ENCODE measurements at places on chromosomes 4 and X.

DNA sequence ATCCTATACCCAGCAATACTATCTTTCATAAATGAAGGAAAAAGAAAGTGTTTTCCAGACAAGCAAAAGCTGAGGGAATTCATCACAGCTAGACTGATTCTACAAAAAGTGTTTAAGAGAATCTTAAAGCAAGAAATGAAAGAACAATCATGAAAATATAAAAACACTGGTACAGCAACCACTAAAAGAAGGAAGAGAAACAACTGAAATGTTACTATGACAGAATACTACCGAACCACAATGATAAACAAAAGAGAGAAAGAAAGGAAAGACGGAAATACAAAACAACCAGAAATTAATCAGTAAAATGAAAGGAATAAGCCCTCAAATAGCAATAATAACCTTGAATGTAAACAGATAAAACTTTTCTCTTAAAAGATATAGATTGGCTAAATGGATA is 110.8 kb upstream of the AFF2 start:
- DNase-seq: no peak

- no peak for DNase-seq
Measured at GRCh38 chrX:83529950-83530349, 21.9 kb downstream of the POU3F4 start.

DNA sequence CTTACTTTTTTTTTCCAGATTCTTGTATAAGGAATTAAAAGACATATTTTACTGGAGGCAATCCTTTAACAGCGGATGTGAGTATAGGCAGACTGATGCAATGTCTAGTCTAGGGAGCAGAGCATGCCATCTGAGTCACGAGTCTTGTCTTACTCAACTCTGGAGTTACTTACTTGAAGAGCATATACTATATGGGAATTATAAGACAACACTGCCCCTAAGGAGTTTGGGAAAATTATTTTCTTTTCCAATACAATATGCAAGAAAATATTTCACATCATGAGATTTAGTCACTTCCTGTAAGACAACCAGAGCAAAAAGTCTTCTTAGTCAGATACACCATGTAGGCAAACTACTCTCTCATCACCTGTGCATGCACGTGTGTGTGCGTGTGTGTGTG is 537.3 kb upstream of the FTHL17 start:
- peak; percentile 88 for DNase-seq

DNA sequence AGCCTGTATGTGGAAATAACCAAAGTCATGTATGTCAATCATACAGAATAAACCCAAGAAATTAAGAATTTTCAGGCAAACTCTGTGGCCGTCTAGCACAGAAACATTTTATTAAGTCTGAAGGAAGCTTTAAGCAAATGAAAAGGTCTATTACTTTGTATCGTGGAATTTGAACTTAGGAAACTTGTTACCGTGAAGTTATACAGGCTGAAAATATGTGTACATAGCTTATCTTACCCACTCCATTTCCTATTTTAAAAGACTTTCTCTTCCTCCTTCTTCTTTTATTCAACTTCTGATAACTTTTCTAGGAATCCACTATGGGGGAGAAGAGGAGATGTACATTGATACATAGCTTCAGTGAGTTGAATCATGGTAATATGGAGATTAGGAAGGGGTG is 108.3 kb downstream of the AGTR2 start:
- DNase-seq: no peak

DNA sequence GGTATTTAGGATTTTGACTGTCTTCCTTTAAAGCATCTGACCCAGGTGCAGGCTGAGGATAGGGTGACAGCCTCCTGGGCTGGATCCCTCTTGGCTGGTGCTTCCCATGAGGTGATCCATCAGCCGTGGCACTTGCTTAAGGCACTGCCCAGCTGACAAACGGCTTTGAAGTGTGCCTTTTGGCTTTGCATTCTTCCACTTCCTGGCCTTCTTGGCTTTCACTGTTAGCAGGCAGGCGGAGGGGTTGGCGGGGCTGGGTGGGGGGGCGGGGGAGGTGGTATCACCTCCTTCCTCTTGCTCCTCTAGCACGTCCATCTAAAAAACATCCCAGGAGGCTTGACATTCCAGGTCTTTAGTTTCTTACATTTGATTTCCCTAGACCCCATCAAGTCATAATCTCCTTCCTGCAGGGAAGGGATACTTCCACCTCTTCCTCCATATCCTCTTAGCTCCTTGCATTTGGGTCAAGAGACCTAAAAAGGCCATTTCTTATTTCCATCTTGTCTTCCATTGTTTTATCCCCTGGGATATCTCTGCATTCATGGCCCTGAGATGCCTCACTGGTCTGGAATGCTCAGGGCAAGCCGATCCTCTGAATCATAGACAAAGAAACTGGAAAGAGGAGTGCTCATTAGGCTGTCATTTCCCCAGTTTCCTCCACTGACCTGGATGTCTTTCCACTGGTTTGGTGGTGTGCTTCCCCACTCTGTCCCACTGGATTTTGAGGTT is 11.3 kb upstream of the APLN start:
- DNase-seq: peak; percentile 83

- no peak for DNase-seq
Measured at GRCh38 chr4:141410839-141411238, 190.1 kb downstream of the ZNF330 start.

DNA sequence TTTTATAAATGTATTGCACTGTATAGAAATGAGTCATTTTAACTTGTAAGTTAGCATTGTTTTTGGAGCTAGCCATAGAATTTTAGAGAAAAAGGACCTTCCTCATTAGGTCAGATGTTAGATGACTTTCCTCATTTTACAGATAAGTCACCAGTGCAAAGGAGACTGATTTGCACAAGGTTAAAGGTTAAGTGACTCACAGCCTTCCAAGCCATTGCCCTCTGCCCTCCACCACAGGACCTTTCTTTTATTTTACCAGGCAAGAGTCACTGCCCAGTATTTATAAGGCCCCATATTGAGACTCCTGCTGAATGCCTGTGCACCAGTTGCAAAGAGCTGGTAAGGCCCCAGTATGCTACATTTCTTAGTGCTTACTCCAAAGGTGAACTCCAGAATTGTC is 4.2 kb upstream of the ABCG2 start:
- no peak for DNase-seq

- no peak for DNase-seq
Measured at GRCh38 chr4:75922588-75922987, 18.2 kb downstream of the NAAA start.

GRCh38 chr4:69832326-69833030 is 27.5 kb downstream of the SULT1E1 start:
- no peak for DNase-seq

DNA sequence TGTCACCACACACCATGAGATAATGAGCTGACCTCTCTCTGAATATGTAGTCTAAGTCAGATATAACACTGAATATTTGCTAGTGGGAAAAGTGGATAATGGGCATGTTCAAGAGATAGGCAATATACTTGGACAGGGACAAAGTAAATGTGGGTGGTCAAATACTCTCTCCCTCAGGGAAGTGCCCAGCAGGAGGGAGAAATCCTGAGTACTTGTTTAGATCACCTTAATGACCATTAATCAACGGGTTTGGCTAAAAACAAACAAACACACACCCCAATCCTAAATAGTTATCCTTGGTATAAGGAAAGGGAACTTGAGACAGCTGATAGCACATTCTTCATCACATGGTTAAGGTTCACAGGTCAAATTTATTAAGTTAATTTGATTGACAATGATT is 933.5 kb downstream of the C4orf33 start:
- DNase-seq: no peak

DNA sequence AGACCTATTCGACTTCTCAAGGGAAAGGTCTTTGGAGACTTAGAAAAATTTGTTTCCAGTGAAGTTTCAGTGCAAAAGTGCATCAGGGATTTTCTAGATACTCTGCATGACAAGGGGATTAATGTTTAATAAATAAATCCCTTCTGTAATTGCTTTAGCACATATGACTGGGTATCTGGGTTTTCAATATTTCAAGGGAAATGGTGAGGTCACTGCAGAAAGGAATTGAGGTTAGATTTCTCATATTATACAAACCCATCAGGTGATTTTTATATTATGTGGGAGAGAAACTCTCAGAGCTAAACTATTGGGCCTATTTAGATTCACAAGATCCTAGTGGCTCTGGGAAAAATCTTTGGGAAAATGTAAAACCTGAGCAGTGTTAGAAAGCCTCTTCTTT is 48.3 kb upstream of the SLC4A4 start:
- no peak for DNase-seq

DNA sequence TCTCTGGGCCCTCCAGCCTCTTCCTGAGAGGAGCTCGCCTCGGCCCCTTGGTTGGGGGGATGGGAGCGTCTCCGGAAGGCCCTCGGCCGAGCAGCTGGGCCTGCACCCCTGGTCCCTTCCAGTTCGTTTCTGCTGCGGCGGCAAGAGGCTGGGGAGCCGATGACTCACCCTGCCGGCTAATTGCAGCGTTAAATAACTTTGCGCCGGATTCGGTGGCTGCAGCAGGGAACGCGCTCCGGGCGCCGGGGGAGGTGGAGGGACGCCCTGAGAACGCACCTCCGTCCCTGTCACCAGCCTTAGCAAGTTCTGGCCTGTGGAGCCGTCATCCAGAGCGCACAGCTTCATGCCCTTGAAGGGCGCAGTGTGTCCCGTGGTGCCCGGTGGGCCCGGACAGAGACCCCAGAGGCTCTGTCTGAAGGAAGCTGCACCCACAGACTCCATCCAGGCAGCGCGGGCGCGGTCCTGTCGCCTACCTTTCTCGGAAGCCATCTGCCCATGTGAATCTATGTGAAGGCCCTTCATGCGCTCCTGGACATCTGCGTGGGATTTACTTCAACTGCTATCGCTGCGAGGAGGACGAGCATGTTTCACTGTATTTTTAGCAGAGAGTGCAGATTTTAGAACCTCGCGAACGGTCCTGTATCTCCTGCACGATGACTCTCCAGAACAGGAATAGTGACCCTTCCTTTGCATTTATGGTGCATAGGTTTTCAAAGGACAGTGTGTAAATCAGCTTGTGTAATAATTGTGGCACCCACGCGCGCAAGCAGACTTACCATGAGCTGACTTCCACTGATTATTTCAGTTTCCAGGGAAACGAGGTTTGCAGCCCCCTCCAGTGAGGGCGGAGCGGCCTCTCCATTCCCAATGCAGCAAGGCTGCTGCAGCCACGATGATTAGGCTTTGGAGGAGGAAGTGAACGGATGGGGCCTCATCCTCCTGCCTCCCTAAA is 1.7 kb upstream of the TMEM271 start:
- peak; percentile 6 for DNase-seq

DNA sequence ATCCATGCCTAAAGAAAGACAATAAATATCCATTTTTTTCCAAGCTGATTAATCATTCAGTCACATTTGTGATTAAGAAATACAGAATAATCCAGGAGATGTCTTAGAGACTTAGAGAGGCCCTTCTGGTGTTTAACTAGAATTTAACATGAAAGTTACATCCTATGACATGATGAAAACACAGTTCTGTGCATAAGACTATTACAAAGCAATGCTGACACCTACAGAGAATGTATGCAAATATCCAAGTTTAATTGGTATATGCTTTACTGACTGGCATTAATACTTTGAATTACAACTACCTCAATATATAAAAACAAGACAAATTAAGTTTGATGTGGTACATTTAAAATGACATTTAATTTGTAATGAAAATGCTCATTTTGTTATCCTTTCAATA is 17.8 kb upstream of the TLL1 start:
- DNase-seq: peak; percentile 10

- DNase-seq: no peak
Measured at GRCh38 chr4:2287594-2287915, 25.6 kb upstream of the MXD4 start.

GRCh38 chr4:26021417-26022345 is 107.7 kb downstream of the SMIM20 start:
- peak; percentile 48 for DNase-seq

- DNase-seq: peak; percentile 69
Measured at GRCh38 chrX:136260776-136261175, 9.6 kb upstream of the MAP7D3 start.

- DNase-seq: no peak
Measured at GRCh38 chr4:168881781-168882420, 128.2 kb downstream of the CBR4 start.

- DNase-seq: no peak
Measured at GRCh38 chrX:39605183-39605582, 492.6 kb downstream of the BCOR start.

- DNase-seq: peak; percentile 30
Measured at GRCh38 chr4:8523766-8524165, 56.4 kb upstream of the GPR78 start.

- DNase-seq: no peak
Measured at GRCh38 chr4:99614491-99614890, 39.9 kb downstream of the MTTP start.

DNA sequence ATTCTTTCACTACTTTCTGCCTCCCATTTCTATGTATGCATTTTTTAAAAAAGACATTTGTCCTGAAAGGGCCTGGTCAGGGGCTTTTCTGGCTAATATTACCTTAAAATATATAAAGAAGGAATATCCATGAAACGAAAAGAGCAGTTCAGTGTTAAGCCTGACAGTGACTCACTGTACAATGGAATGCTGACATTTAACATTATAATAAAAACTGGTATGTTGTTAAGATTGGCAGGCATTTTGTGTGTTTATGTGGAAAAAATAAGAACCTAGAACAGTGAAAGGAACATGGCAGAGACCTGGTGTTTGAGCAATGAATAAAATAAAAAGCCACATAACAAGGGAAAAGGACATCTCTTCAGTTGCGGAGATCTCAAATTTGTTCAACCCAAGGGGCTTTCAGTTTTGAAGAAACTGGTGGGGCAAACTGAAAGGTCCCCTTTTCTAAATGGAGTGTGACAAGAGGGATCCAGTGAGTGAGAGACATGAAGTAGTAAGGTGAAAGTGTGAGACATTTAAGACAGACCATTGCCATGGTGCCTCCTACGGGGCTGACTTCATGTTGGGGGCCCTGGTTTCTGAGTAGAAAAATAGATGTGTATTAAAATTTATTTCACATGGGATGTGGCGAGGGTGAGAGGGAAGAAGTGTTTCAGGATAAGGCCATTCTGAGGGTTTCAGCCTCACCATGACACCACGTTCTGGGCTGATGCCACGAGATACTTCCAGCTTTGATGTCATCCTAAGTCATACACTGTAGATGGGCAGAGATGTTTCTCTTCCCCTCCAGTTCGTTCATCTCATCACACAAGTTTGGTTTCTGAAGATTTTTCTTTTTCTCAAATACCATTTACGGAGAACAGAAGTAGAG is 324.9 kb downstream of the PPP3CA start:
- peak; percentile 41 for DNase-seq

DNA sequence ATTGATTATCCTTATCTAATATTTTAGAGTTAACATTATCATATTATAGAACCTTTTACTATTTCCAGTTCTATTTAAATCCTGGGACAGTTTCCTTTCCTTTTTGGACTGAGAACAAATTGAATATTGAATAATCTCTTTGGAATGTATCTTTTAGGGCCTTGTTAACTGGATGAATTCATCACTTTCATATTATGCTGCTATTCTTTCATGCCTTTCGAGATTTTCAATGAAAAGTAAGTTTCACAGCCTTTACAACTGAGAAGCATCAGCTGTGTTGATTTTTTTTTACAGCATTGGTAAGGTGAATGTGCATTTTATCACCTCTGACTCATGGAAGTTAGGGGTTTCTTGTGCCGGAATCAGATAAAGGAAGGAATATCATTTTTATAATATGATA is 39.6 kb downstream of the PDLIM5 start:
- peak; percentile 59 for DNase-seq
